Spinal cord (tissue), 10 donors: ENCODE measurements at places on chromosomes 3 and 15. TPM values are rescaled to one million over a fixed set of nuclear protein-coding genes. Genes with fewer than 3 reads are reported as not detected.

DNA sequence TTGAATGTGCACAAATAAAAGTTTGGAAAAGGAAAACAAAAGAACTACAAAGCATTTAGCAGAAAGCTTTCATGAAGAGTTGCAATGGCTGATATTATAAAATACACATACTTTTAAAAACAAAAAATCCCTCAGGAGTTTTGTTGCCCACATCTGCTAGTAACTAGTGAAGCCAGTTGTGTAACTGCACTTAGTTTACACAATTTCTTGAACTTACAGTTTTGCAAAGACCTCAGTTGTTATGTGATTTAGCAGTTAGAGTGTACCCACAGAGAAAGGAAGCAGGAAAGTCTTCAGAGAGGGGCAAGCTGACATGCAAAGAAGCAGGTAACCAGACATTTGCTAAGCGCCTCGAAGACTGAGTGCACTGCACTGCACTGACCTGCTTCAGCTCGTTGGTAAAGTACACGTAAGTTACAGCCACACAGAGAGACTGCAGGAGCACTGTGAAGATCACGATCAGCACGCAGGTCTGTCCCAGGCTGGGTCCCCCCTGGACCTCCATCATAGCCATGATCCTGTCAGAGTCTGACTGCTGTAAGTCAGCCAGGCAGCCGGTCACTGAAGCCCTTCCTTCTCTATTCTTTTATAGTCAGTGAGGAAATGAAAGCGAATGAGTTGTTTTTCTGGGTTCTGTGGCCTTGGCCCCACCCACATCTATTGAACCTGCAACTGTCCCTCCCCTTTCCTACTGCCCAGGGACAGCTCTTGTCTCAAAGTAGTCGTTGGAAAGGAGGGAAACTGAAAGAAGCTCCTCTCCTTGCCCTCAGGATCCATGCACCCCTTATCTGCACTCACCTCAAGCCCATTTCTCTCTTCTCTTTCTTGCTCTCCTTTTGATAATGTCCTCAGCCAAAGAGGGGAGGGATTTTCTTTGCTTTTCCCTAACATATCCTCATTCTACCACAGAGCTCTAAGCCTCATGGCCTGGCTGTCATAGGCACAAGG lies at the start of gene TNFSF10:
Gene TNFSF10, minus strand, starts transcription at position 560 of the 948 bp plus-strand sequence. Its CDS starts 46 bp downstream, at position 514.
- DNase-seq, result no peak

AQR gene
- total RNA-seq, result 38.8 TPM

DNA sequence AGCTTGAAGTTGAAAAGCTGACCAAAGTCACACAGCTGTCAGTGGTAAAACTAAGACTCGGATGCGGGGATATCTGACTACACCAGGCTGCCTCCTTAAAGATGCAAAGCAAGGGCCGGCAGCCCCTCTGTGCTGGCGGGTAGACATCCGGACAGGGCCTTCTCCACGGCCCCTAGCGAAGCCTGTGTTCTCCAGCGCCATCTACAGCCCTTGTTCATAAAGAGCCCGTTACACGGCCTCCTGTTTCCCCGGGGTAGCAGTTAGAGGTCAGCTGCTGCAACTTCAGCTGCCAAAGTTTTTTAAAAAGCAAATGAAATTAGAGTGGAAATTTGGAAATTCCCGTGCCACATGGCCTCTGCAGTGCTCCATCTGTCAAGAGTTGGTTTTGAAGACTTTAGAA lies 383.0 kb downstream of the TBL1XR1 start:
- DNase-seq, result no peak

DNA sequence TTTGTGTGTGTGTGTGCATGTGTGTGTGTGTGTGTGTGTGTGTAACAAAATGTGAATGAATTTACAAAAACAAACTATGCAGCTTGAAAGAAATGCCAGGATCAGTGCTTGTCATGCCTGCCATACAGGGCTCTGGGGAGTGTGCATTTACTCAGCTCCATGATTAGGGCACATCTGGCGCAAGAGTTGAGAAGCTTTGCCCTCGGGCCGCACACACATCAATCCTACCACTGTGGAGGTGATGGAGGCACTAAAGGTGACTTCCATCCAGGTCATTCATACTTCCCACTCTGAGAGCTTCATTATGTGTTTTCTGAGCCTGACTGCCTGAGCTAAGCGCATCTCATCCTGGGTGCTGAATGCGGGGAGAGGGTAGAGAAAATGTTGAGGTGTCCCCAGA lies 72.0 kb upstream of the ZBED2 start:
- DNase-seq, result no peak

DNA sequence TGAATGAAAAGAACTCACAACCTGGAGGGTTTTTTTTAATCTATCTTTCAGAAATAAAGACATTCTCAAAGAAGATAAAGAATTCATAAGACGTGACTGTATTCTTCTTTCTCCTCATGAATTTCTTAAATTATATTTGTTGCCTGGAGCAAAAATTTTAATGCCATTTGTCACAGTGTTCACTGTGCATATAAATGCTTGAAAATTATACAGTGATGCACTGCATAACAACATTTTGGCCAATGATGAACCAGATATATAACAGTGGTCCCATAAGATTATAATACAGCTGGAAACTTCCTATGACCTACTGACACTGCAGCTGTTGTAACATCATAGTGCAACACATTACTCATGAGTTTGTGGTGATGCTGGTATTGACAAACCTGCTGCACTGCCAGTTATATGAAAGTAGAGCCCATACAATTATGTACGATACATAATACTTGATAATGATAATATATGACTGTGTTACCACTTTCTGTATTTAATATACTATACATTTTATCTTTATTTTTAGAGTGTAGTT lies 67.3 kb downstream of the P2RY1 start:
- DNase-seq, result no peak

DNA sequence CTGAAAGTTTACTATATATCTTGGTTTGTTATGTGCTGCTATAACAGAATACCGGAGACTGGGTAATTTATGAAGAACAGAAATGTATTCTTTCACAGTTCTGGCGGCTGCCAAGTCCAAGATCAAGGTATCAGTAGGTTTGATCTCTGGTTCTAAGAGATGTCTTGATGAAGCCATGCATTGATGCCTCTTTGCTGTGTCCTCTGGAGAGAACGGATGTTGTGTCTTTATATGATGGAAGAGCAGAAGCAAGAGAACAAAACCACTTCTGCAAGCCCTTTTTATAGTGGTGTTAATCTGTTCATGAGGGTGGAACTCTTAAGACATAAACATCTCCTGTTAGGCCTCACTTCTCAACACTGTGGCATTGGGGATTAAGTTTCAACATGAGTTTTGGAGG lies 62.7 kb downstream of the TCF12 start:
- no peak for DNase-seq

GRCh38 chr3:16290007-16290826 lies 25.2 kb downstream of the OXNAD1 start:
- DNase-seq, result peak; percentile 93

- no peak for DNase-seq
Observed at GRCh38 chr15:100681335-100681746, 79.0 kb downstream of the ASB7 start.

- DNase-seq, result no peak
Observed at GRCh38 chr3:71520161-71521020, 63.1 kb downstream of the FOXP1 start.

DNA sequence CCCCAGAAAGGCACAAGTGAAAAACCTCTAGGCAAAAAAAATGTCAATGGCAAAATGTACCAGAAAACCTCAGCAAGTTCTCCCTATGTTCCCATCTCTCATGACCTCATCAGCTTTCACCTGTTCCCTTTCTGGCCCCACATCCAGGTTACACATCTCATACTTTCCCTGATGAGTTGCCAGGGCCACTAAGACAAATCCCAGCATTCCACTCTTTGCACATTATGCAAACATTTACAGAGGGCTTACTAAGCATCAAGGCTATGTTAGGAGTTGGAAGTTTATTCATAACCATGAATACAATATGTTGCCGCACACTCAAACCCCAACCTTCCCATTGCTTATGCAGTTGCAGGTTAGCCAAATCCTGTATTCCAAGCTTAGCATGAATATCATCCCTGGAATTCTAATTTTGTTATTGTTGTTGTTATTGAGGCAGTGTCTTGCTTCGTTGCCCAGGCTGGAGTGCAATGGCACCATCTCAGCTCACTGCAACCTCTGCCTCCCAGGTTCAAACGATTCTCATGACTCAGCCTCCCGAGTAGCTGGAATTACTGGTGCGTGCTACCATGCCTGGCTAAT lies 129.3 kb upstream of the UBE2E2 start:
- DNase-seq, result no peak

BNC1 gene
- total RNA-seq, result 0.22 TPM

RLBP1 gene
- 3.6 TPM for total RNA-seq

PLSCR5 gene
- 0.88 TPM for total RNA-seq

DNA sequence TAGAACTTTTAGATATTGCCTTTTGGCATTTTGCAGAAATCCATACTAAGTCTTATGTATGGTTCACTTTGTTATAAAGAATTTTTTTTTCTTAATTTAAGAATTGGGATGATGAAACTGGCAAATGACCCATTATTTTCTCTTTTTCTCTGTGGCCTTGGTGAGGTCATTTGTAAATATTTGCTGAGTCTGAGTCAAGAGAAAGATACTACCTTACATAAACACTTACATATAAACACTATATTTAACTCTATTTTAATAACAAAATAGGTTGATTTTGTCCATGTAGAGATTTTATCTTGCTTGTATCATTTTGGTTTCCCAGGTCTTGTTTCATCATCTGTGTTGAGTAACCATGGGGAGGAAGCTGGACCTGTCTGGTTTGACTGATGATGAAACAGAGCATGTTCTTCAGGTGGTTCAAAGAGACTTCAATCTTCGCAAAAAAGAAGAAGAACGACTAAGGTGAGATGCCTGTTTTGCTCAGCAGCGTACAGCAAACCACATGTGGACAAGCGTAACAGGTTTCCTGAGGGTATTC lies 91.1 kb downstream of the MYRIP start:
- DNase-seq, result no peak

GRCh38 chr3:138349926-138350665 lies 1.7 kb downstream of the MRAS start:
- peak; percentile 32 for DNase-seq

- peak; percentile 62 for DNase-seq
Observed at GRCh38 chr3:120795017-120795648, 52.6 kb downstream of the GTF2E1 start.

DNA sequence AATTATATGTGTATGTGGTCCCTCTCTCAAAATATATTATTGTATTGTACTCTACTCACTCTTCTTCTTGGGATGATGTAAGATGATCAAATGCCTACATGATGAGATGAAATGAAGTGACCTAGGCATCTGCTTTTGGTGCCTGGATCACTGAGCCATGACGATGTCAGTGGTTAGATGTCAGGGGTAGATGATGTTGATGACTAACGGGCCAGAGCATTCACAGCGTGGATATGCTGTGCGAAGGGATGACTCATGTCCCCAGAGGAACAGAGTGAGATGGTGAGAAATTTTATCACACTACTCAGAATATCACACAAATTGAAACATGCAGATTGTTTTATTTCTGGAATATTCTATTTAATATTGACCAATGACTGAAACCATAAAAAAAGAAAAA lies 233.9 kb upstream of the CADM2 start:
- no peak for DNase-seq

USP19 gene
- total RNA-seq, result 45.0 TPM
